ENCODE measurements at places on chromosomes 1 and 21. TPM values are rescaled to one million over a fixed set of nuclear protein-coding genes. Genes with fewer than 3 reads are reported as not detected.
A peak's percentile ranks its signal among the peaks of the same experiment; 100 is the strongest.

GRCh38 chr1:50974618-50974935 lies 4.5 kb downstream of the CDKN2C start:
- no peak overlapping the region for H3K27ac ChIP-seq
- no peak overlapping the region for H3K4me3 ChIP-seq
- no peaks in the 10 kb centered on the region for H3K27me3 ChIP-seq
- H3K4me1 ChIP-seq, result no peaks in the 10 kb centered on the region
- H3K36me3 ChIP-seq, result no peaks in the 10 kb centered on the region

GRCh38 chr1:207431508-207431907 lies 22.6 kb upstream of the CR2 start:
- H3K27ac ChIP-seq, result no peak overlapping the region
- no peaks in the 10 kb centered on the region for H3K27me3 ChIP-seq
- DNase-seq, result no peak
- H3K36me3 ChIP-seq, result no peaks in the 10 kb centered on the region
- no peaks in the 10 kb centered on the region for H3K4me1 ChIP-seq
- no peak overlapping the region for H3K4me3 ChIP-seq

DNA sequence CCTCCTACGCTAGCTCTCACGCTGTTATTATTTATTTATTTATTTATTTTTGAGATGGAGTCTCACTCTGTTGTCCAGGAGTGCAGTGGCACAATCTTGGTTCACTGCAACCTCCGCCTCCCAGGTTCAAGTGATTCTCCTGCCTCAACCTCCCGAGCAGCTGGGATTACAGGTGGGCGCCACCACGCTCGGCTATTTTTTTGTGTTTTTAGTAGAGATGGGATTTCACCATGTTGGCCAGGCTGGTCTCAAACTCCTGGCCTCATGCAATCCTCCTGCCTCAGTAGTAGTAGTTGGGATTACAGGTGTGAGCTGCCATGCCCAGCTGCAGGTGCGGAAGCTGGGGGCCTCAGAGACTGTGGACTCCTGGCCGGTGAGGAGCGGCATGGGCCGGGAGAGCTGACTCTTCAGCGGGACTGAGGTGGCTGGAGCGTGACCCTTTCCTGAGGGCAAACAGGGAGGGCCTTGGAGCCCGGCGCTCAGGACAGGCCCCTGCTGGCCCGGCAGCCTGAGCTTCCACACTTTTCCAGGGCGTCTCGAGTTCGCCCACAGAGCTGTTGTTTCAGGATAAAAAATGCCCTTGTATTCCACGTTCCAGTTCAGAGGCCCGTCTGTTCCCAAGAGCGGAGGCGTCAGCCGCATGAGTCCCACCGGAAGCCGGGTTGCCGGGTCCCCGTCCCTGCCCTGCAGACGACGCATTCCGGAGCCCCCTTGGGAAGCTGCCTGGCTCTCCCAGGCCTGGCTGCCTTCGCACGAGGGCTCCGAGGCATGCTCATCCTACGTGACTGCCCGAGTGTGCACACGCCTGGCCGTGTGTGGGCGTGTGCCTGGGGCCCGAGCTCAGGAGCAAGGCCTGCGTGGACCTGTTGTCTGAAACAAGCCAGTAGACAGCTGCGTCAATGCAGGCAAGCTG lies 126.2 kb downstream of the SIK1 start:
- no peak overlapping the region for H3K27ac ChIP-seq
- H3K4me1 ChIP-seq, result no peaks in the 10 kb centered on the region
- no peaks in the 10 kb centered on the region for H3K27me3 ChIP-seq
- H3K36me3 ChIP-seq, result no peaks in the 10 kb centered on the region
- no peak overlapping the region for H3K4me3 ChIP-seq
- DNase-seq, result no peak

Gene IVL
- total RNA-seq, result 0.12 TPM

DNA sequence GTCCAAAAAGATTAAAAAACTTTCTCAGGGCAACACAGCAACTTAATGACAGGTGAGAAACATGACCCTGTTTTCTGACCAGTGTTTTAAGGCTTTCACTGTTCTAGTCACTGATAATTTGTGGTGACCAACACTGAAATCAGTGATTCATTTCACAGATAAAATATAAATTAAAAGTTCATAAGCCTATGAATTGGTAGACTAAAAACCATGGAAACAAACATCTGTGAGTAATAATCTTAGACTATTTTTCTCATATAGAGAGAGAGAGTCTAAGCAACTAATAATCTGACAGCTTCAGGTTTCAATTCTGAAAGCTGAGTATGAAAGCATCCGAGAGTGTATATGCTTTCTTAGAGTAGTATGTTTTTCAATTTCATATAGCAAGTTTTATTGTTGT lies 536.9 kb downstream of the ADGRL2 start:
- H3K4me3 ChIP-seq, result no peak overlapping the region
- H3K4me1 ChIP-seq, result no peaks in the 10 kb centered on the region
- no peaks in the 10 kb centered on the region for H3K27me3 ChIP-seq
- no peak for DNase-seq
- H3K36me3 ChIP-seq, result no peaks in the 10 kb centered on the region

DNA sequence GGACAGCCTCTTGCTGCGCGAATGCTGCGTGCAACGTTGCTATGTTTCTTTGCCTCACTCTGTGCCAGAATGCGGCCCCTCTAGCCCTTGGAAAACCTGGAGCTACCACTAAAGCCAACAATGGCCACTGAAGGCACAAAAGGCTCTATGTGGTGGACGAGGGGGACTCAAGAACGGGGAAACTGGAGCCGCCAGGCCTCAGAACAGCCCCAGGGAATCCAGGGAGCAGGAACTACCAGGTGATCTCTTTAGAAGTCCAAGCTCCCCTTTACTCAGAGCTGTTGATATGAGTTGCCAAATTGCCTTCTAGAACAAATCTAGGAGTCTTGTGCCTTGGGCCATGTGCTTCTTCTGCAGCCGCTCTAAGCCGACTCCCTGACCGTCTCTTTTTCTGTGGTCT lies 113.8 kb upstream of the ERRFI1 start:
- H3K27me3 ChIP-seq, result no peaks in the 10 kb centered on the region
- H3K4me3 ChIP-seq, result no peak overlapping the region
- H3K36me3 ChIP-seq, result no peaks in the 10 kb centered on the region
- DNase-seq, result no peak
- no peaks in the 10 kb centered on the region for H3K4me1 ChIP-seq

Gene RGS5
- 98.0 TPM for total RNA-seq

DNA sequence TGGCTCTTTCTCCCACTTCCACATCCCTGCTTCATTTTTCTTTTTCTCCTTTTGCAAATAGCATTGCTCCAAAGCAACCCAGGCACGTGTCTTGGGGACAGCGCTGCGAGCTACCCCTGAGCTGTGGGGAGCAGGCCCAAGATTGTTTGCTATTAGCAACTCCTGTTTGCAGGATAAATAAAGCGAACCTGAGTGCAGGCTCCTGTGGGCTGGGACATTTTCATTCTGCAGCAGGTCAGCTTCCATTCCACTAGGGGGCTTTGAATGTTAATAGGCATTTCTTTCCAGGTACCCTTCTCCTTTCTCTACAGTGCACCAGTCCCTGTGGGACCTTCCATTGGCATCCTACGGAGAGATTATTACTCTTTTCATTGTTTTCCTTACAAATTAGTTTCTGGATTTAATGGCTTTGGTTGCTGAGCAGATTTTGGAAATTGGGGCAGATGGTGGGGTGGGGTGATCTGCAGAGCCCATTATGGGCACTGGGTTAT lies 54.0 kb downstream of the OLFML3 start:
- H3K27me3 ChIP-seq, result no peaks in the 10 kb centered on the region
- H3K4me1 ChIP-seq, result no peaks in the 10 kb centered on the region
- DNase-seq, result no peak
- no peak overlapping the region for H3K27ac ChIP-seq
- no peak overlapping the region for H3K4me3 ChIP-seq

Gene WNT4
- total RNA-seq, result 1.8 TPM

DNA sequence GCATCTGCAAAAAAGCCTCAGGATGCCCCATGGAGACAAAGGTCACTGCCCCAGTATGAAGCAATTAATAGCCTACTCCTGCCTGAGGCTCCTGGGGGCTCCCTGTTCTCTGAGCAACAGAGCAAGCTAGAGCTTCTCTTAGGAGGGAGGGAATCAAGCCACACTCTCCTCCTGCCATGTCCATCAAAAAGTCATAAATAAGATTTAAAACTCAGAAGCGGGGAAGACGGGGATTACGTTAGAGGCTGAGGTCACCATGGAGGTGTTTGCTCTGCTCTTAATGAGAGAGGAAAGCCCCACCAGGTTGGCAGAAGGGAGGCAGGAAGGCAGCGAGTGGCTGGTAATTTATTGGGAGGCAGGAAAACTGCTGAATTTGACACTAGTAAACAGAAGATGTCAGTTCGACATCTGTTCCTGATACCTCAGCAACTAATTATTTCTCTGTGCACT lies 98.4 kb upstream of the TNR start:
- no peaks in the 10 kb centered on the region for H3K36me3 ChIP-seq
- H3K4me3 ChIP-seq, result no peak overlapping the region
- H3K27ac ChIP-seq, result no peak overlapping the region
- DNase-seq, result no peak
- H3K27me3 ChIP-seq, result no peaks in the 10 kb centered on the region

Gene SH2D1B
- total RNA-seq, result 1.2 TPM

Gene OR2T29
- not detected for total RNA-seq

DNA sequence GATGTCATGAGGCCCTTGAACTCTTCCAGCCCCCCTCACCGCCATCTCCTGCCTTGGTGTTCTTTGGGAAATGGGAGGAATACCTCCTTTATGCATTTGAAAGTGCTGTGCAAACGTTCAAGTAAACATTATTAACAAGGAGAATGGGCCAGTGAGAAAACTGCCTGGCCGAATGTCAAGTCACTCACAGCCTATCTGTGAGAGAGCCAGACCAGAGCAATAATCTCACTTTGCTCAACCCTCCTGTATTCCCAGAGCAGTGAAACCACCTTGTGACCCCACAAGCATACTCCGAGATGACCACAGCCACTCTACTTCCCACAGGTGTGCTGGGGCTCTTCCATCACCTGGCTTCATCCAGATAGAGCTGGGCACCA lies 5.2 kb downstream of the TAL1 start:
- no peak for DNase-seq
- no peaks in the 10 kb centered on the region for H3K4me1 ChIP-seq
- H3K36me3 ChIP-seq, result no peaks in the 10 kb centered on the region
- H3K27me3 ChIP-seq, result peaks cover 84% of the 10 kb centered on the region

GRCh38 chr1:228315945-228316588 lies 90.6 kb downstream of the TRIM11 start:
- H3K27ac ChIP-seq, result no peak overlapping the region
- no peak for DNase-seq
- H3K36me3 ChIP-seq, result no peaks in the 10 kb centered on the region
- H3K4me1 ChIP-seq, result no peaks in the 10 kb centered on the region
- H3K4me3 ChIP-seq, result no peak overlapping the region

- no peaks in the 10 kb centered on the region for H3K27me3 ChIP-seq
- no peaks in the 10 kb centered on the region for H3K36me3 ChIP-seq
- no peak overlapping the region for H3K27ac ChIP-seq
- no peak overlapping the region for H3K4me3 ChIP-seq
Measured at GRCh38 chr1:229203991-229204632, 66.8 kb upstream of the RAB4A start.

Gene VSIG8
- total RNA-seq, result not detected

Gene CD164L2
- 5.9 TPM for total RNA-seq

Gene PEX19
- 57.1 TPM for total RNA-seq

DNA sequence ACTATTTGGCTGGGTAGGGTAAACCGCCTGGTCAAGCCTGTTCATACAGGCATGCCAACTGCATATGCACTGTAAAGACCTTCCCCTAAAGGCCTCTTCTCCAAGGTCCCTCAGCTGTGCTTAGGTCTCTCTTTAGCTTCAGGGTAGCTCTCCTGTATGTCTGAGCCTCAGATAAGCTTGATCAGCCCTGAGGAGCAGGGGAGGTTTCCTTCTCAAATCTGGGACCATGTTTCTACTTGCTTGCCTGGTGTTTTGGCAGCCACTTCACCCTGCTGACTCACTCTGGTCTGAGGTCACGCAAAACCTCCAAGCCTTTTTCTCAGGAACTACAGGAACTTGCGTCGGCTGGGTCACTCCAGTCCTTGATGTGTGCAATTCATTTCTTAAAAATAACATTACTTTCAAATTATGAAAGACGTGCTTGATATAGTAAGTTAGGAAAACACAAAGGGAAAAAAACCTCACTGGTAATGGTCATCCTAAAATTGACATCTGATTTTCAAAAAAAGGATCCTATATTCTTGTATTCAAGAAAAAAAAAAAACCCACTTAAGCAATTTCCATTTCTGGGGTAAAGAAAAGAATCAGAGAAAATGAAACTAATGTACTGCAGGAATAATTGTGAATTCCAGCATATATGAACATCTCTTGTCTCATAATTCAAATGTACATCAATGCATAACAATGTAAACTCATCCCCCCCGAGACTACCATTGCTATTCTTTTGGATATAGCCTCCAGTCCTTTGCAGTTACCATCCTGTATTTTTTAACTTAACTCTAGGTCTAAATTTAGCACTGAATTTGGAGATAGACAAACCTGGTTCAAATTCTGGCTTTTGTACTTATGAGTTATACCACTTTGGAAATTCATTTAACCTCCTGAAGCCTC lies 24.8 kb upstream of the RNF19B start:
- H3K36me3 ChIP-seq, result no peaks in the 10 kb centered on the region
- H3K4me1 ChIP-seq, result peaks cover 39% of the 10 kb centered on the region
- no peaks in the 10 kb centered on the region for H3K27me3 ChIP-seq
- H3K27ac ChIP-seq, result peak overlapping the region; percentile 85
- no peak overlapping the region for H3K4me3 ChIP-seq

DNA sequence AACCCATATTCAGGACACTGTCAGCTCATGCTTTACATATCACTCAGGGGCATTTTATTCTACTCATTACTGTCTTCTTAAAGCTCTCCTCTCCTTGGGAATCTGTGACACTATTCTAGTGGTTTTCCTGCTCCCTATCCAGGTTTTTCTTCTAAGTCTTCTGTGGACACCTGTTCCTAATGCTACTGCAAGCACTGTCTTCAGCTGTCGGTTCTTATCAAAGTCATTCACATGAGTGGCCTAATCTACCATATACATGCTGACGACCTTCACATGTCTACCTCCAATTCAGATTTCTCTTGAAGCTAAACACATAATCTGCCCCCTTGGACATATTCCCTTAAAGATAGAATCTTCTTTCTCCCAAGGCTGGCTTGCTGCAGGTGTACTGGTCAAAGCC lies 39.8 kb upstream of the PRRX1 start:
- no peak for DNase-seq
- H3K4me1 ChIP-seq, result no peaks in the 10 kb centered on the region
- H3K27ac ChIP-seq, result no peak overlapping the region
- no peaks in the 10 kb centered on the region for H3K36me3 ChIP-seq

All from left lung (tissue), 14 donors.